ENCODE measurements at places on chromosomes 1 and 21.
A peak's percentile ranks its signal among the peaks of the same experiment; 100 is the strongest.

GRCh38 chr1:67031121-67031858 is 22.7 kb downstream of the SLC35D1 start:
- DNase-seq: no peak

- DNase-seq: peak; percentile 39
Measured at GRCh38 chr1:175338387-175339135, 146.0 kb upstream of the KIAA0040 start.

- DNase-seq: no peak
Measured at GRCh38 chr1:60657926-60658325, 424.4 kb upstream of the NFIA start.

DNA sequence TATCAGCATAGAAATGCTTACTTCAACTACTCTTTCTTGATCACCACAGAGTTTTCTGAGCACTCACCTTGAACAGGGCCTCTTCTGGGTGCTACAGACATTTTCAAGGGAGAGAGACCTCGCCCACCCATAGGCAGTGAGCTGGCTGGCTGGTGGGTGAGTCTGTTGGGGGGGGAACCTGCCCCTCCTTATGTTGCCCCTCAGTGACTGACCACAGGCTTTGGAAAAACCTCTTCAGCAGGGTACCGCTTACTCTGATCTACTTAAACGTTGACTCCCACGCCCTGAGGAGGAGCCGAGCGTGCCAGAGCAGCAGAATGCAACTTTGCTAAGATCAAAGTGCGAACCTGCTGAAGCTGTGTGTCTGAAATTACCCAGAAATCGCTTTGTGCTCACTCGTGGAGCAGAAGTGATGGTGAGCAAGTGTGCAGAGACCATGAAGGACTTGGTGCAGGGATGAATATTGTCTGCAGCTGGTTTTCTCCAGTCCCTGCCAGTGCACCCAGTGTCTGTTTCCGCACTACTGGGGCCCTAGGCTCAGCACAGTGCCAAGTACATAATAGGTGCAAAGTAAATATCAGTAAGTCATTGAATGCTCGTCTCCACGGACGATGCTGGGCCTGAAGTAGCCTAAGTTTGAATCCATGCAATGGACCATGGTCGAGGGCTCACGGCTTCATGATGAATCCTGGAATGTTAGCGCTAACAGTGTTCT is 158.7 kb upstream of the IRF2BP2 start:
- peak; percentile 43 for DNase-seq

DNA sequence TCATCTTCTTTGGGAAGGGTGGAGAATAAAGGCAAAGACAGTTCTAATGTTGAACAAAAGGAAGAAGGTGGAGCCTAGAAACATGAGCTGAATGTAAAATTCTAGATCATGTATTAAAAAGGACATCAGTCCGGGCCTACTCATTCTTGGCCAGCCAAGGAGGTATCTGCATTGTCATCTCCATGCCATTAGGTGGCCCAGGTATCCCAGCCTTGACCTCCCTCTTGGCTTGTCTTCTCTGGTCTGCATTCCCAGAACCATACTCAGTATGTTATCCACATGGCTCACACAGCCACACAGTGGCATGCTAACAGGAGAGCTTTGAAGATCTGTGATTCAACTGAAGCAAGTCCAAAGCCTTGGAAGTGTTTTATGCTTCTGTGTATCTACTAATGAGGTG is 369.8 kb upstream of the KAZN start:
- DNase-seq: no peak

DNA sequence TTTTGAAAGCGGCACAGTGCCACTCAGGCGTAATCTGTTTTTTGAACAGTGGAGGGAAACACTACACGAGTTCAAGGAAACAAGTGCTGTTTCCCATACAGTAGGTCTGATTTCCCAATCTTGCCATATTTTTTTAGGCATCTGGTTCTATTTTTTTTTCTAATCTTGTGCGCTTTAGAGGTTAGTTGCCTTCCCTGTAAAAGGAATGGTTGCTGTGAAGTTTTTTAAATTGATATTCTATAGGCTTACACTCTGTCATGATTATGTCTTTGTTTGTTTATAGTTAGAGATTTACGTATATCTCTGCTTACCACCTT is 1.2 kb downstream of the NASP start:
- no peak for DNase-seq

DNA sequence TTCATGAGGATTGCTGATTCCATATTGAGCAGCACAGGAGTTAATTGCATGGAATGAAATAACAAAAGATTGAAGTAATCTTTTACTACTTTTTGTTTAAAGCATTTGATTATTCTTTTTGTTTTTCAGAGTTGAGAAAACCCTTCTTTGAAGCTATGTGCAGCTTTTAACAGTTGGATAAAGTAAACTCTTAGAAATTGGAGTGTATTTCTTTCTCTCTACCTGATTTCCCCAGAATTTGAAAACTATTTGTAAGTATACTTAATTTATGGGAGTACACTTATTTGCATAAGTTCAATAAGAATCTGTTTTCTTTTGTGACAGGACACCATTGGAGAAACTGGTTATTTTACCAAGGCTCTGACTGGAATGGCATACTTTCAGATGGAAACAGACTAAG is 133.6 kb downstream of the TRIM33 start:
- DNase-seq: no peak

DNA sequence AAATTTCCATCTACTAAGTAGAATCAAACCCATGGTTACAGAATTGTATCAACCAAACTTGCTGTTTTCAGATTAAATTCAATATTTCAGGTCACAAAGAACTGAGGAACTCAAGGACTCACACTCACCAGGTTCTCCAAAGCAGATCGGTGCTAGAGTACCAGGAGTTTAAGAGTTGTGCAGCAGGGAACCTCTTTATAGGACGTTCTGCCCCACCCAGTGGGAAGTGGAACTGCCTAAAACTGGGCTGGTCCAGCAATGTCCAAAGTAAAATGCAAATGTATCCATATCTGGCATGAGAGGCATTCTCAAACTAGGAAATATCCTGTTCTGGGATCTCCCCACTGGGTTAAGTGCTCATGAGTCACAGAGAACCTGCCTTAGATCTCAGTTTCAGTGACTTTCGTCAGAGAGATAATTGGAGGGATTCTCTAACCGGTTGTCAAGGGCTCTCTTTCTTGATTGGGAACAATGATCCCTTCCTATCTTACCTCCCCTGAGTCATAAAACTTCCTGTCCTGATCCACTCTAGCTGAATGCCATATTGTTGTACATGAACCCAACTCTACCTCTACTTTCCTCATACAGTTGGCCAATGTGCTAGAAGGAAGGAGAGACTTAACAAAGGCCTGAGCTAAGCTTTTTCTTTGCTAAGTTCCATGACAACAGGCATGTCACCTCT is at the start of gene SPRR2D:
Gene SPRR2D, minus strand, starts transcription at position 171 of the 682 bp plus-strand sequence. CDS start 774 bp downstream, outside the sequence.
- DNase-seq: no peak

DNA sequence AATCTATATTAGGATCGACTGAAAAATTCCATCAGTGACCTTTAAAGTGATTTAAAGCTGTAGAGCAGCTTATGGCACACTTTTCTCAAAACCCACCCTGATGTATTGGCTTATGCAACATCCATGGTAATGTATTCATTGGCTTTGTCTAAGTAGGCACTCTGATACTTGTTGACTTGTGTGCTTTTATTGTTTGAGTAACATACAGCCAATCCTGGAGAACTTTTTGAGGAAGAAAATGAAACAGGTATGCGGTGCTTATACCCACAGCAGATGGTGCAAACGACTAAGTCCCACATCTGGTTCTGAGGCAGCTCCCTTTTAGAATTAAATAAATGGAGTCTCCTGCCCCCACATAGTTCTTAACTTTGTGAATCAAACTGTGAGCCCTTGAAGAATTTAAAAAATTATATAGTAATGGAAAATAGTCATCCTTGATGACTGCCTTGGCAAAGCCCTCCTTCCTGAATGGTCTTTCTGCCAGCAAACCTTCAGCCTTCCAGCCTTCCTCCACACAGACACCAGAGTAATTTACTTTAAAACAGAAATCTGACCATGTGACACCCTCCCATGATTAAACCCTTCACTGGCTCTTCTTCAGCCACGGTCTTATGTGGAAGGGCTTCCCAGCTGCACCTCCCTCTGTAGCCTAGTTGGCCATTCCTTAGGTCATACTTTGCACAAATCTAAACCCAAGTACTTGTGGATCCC is 116.0 kb downstream of the BCAR3 start:
- no peak for DNase-seq

- no peak for DNase-seq
Measured at GRCh38 chr1:24288479-24288878, 30.7 kb upstream of the GRHL3 start.

DNA sequence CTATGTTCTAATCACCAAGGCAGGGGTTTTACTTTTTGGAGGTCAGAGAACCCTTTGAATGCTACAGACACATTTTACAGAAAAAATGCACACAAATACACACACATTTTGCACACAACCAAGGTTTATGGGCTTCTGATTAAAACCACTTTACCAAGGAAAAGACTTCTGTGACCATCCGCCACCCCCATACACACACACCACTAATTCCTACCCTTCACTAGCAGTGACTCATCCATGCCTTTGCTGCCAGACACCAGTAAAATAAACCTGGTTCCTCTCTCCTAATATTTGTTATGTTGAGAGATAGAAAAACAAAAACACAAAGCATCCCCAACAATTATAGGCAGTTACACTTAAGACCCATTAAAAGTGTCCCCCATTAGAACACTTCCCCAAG is 12.9 kb downstream of the PIGM start:
- no peak for DNase-seq

- peak; percentile 32 for DNase-seq
Measured at GRCh38 chr1:183873642-183874041, 68.7 kb downstream of the RGL1 start.

GRCh38 chr1:219010720-219011119 is 163.0 kb upstream of the LYPLAL1 start:
- no peak for DNase-seq

DNA sequence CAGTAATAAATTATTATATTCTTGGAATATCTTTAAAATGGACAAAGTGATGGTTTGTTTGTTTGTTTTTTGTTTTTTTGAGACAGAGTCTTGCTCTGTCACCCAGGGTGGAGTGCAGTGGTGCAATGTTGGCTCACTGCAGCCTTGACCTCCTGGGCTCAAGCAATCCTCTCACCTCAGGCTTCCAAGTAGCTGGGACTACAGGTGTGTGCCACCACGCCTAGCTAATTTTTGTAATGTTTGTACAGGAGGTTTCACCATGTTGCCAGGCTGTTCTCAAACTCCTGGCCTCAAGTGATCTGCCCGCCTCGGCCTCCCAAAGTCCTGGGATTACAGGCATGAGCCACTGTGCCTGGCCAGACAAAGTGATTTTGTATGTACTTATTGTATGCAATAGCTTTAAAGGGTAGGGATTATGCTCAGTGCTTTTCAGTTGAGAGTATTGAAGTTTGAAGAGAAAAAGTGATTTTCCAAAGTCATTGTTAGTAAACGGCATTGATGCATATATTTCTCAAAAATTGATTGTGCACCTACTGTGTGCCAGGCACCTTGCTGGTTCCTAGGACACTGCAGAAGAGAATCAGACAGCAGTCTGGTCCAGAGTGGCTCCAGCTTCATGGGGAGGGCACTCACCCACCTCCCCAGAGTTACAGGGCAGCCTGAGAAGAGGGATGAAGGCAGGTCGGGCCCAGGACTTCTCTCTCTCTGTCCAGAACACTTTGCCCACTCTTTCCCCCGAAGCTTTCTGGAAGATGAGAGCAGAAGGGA is 34.2 kb upstream of the TTC22 start:
- no peak for DNase-seq
